ENCODE measurements at places on chromosomes 3 and 15.

- no peak for DNase-seq
Measured at GRCh38 chr3:126033051-126033745, 50.7 kb downstream of the SLC41A3 start.

DNA sequence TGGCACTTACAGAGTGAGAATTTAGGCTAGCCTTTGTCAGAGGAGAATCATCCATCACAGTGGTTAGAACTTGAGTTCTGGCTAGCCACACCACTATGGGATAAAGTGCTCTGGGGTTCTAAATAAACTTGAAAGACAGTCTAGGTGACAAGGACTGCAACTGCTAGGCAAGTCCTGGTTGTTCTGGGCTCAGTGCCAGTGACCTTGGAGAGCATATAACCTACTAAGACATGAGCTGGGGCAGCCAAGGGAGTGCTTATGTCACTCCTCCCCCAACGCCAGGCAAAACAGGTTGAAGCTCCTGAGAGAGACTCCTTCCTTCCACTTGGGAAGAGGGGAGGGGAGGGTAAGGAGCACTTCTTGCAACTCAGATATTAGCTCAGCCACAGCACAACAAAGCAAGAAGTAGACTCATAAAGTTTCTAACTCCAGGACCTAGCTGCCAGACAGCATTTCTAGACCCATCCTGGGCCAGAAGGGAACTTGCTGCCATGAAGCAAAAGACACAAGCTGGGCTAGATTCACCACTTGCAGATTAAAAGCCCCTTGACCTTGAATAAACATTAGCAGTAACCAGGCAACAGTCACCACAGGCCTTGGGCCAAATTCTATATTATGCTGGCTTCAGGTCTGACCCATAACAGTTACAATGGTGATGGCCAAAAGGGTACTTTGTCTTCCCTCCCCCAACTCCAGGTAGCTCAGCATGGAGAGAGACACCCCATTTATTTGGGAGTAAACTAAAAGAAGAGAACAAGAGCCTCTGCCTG lies 963.7 kb downstream of the PLOD2 start:
- no peak for DNase-seq

DNA sequence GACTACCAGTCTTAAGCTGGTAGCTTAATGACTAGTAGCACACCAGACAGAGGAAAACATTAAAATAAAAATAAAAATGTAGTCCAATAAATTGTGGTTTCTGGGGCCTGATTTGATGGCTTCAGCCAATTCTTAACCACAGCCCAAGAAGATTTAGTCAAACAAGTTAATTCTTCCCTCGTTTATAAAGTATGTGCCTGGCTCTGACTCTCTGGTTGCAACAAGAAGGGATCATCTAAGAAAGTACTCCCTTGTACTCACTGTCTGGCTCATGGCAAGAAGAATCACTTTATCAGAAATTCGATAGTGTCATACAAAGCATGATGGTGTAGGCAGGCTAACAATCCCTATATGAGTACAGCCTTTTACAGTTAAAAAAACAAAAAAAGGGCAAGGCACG lies 141.9 kb downstream of the P3H2 start:
- DNase-seq: no peak

DNA sequence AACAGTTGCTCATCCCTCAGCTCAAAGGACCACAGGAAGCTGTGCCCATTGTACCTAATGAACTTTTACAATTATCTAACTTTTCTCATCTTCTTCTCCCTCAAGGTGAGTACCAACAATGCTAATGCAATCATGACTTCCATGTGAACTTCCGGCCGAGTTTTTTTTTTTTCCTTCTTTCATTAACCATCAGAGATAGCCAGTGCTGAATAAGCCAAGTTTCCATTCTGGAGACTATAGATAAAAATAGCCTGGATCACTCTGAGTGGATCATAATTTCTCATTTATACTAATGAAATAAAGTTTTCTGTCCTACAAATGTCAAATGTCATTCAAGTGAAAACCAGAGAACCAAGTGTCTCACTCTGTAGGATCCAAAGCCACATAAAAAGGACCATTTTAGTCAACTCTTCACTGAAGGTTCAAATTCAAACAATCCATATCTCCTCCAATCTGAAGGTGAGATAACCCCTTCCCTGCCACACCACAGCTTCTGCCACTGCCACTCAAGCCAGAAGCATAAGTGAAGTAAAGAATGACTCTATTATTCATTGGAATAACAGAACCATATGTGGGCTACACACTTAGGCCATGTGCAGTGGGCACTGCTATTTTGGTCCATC lies 5.5 kb downstream of the SUMF1 start:
- DNase-seq: no peak

DNA sequence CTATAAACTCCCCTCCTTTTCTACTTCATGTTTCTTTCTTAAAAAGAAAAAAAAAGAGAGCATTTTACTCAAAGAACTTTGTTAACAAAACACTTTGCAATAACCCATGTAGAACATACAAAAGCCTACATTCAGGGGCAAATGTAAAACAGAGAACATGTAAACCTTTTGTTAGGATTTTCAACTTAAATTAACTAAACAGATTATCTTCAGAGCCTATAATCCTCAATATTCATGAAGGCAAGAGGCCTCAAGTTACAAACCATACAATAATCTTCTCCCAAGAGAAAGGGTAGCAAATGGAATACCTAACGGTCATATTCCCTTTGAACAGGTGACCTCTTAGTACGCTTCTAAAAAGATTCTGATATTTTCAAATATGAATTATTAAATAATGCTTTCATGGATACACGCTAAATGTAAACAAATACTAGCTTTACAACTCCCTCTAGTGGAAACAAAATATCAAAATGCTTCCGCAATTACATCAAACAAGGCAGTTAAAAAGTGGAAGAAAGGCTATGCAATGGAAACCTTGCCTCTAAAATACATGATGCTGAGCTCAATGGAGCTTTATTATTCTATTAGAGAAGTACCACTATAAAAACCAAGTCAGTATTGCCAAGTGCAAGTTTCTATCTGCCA lies 9.9 kb downstream of the CEP152 start:
- no peak for DNase-seq

GRCh38 chr3:171967137-171967783 lies 72.1 kb upstream of the FNDC3B start:
- DNase-seq: no peak

GRCh38 chr15:70547846-70548487 lies 215.4 kb downstream of the UACA start:
- no peak for DNase-seq

- no peak for DNase-seq
Measured at GRCh38 chr3:154708554-154708953, 278.6 kb upstream of the GPR149 start.

DNA sequence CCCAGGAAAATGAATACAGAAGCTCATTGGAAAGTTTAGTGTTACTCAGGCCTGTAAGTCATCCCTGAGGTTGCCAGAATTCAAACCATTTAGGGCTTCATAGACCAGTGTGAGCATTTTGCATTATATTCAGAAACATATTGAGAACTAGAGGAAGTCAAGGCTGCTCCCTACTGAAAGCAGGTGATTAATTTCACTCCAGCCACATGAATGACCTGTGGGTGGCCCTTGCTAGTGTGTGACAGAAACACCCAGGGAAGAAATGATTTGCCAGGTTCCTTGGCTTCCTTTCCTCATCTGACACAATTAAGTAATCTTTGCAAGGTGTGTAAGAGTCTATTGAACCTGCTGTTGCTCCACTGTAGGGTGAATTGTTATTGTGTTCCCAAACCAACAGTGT lies 61.8 kb downstream of the GAP43 start:
- DNase-seq: no peak

DNA sequence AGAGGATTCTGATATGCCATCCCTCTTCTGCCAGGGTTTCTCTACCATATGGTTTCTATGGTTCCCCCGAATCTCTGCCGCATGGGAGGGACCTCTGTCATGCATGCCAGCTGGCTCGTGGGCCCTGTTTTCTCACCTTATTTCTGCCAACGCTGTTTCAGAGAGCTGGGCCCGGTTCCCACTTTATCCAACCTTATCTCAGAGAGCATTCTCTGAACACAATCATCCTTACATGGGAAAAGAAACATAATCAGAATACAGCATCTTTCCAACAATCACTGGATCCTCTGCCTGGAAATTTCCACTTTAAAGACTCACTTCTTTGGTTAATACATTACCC lies 234.5 kb upstream of the ZBTB20 start:
- no peak for DNase-seq

GRCh38 chr3:134857776-134858362 lies 62.8 kb downstream of the EPHB1 start:
- no peak for DNase-seq

DNA sequence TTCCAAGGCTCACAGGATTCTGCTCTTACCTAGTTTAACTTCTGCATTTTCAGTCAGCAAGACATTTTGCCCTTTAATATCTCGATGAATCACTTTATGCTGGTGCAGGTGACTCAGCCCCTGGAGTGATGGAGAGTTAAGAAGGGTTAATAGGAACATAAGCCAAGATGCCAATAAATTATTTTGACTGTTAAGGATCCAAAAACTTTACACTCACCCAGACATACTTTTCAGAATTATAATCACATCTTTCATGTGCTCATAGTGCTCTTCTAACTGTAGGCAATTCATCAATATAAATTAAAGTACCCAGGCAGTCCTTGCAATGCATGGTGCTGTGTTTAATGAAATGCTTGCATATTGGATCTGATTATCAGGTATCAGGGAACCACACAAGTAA lies 164.1 kb upstream of the SLC2A2 start:
- no peak for DNase-seq

- no peak for DNase-seq
Measured at GRCh38 chr3:127052121-127052561, 69.2 kb downstream of the PLXNA1 start.
